Left lobe of liver (tissue), 2 donors: ENCODE measurements at places on chromosomes 1 and 21. TPM values are rescaled to one million over a fixed set of nuclear protein-coding genes. Genes with fewer than 3 reads are reported as not detected.

OSBPL9 gene
- 61.1 TPM for total RNA-seq

TNFRSF18 gene
- total RNA-seq = not detected

MMP23B gene
- 1.6 TPM for total RNA-seq

SLC45A1 gene
- 0.20 TPM for total RNA-seq

B3GALT2 gene
- total RNA-seq = 0.13 TPM

TMEM82 gene
- total RNA-seq = 33.0 TPM

KPRP gene
- total RNA-seq = not detected

TP73 gene
- total RNA-seq = 0.08 TPM

FCRLA gene
- total RNA-seq = not detected

CA6 gene
- total RNA-seq = not detected

DNAJC28 gene
- total RNA-seq = 2.3 TPM

NPL gene
- total RNA-seq = 15.0 TPM

CLDN17 gene
- not detected for total RNA-seq

JAM2 gene
- total RNA-seq = 1.8 TPM

TMEM39B gene
- total RNA-seq = 6.0 TPM

USP48 gene
- total RNA-seq = 22.7 TPM

C1orf116 gene
- total RNA-seq = 0.55 TPM

MYOG gene
- not detected for total RNA-seq

CLEC20A gene
- total RNA-seq = not detected

DENND2C gene
- 4.7 TPM for total RNA-seq

CAPN9 gene
- total RNA-seq = not detected

OSCP1 gene
- 1.2 TPM for total RNA-seq

EPRS1 gene
- total RNA-seq = 29.9 TPM

OR2L13 gene
- total RNA-seq = not detected

CD53 gene
- total RNA-seq = 9.3 TPM

FMN2 gene
- not detected for total RNA-seq

SPOCD1 gene
- total RNA-seq = 0.08 TPM

LORICRIN gene
- not detected for total RNA-seq

ACTL8 gene
- total RNA-seq = not detected

RGS5 gene
- 10.1 TPM for total RNA-seq

AADACL3 gene
- not detected for total RNA-seq

SLC44A5 gene
- total RNA-seq = 0.33 TPM

TMEM61 gene
- total RNA-seq = not detected

SIKE1 gene
- total RNA-seq = 24.3 TPM

MTARC1 gene
- 77.4 TPM for total RNA-seq

F13B gene
- total RNA-seq = 42.2 TPM

LRRC38 gene
- not detected for total RNA-seq

LRRC53 gene
- not detected for total RNA-seq

KRTAP12-3 gene
- not detected for total RNA-seq

HSD3B2 gene
- 0.83 TPM for total RNA-seq

FNDC5 gene
- 5.4 TPM for total RNA-seq

HSPA6 gene
- total RNA-seq = 0.48 TPM

WNT9A gene
- total RNA-seq = 0.05 TPM

MOV10 gene
- total RNA-seq = 44.3 TPM

ARHGAP30 gene
- 4.0 TPM for total RNA-seq

WNT4 gene
- 0.35 TPM for total RNA-seq

RPE65 gene
- total RNA-seq = not detected

PTPN22 gene
- 0.38 TPM for total RNA-seq
